Epithelial cell of alveolus of lung (primary cell): ENCODE measurements at places on chromosomes 2 and 18. TPM values are rescaled to one million over a fixed set of nuclear protein-coding genes. Genes with fewer than 3 reads are reported as not detected.

Gene RNPEPL1
- 35.9 and 41.3 TPM in 2 replicates for total RNA-seq

Gene CNRIP1
- 25.4 and 39.2 TPM in 2 replicates for total RNA-seq

Gene IL1F10
- total RNA-seq: not detected in 2 replicates

Gene MATN3
- total RNA-seq: 3.8 and 7.9 TPM in 2 replicates

Gene PNO1
- 11.3 and 19.5 TPM in 2 replicates for total RNA-seq

Gene ANKRD44
- 2.0 and 3.1 TPM in 2 replicates for total RNA-seq

Gene ASPRV1
- total RNA-seq: 0.26 and 3.4 TPM in 2 replicates

Gene LINC00305
- total RNA-seq: not detected in 2 replicates

Gene MYOM1
- total RNA-seq: 0.13 and 0.48 TPM in 2 replicates
